ENCODE measurements at places on chromosomes 6 and 20.

DNA sequence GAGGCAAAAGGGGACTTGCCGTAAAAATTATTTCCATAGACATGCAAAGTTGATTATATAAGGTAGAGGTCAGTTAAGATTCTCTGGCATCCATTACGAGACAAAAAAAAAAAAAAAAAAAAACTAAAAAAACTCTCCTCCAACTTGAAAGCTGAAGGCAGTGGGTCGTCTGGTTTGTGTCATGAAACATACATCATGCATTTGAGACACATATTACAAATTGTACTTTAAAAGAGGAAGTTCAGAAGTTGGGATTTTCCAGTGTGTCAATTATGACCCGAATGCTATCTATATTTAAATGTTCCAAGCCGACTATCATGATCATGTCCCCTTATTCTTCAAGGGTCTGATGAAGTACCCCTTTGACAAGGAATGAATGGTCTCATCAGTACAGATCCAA lies 125.1 kb downstream of the ZNF217 start:
- no peak for DNase-seq

GRCh38 chr6:137623293-137623692 lies 129.1 kb upstream of the OLIG3 start:
- no peak for DNase-seq

- DNase-seq, result no peak
Observed at GRCh38 chr6:112680091-112680490, 333.0 kb downstream of the RFPL4B start.

DNA sequence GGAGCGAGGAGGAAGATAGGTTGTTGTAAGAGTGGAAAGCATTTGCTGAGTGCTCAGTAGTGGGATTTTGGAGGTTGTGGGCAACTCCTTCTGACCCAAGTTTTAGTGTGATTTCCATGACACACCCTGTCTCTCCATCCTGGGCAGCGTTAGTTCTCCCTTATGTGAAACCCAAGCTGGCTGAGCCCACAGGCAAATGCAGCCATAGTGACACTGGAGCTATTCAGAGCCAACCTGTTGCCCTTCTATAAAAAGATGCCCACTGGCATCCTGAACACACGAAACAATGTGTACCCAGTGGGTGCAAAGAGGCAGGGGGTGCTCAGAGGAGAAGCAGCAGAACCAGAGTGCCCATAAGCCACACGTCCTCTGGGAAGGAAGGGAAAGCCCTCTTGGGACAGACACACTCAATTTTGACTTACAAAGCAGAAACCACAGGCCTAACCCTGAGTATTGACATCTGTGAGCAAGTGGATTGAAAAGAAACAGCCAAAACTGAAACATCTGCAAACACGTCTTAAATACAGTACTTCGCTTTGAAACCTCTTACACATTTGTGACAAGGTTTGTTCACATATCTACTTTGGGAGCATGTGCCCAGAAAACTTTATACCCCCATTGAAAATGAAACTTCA lies 54.6 kb downstream of the BPIFB1 start:
- DNase-seq, result no peak

DNA sequence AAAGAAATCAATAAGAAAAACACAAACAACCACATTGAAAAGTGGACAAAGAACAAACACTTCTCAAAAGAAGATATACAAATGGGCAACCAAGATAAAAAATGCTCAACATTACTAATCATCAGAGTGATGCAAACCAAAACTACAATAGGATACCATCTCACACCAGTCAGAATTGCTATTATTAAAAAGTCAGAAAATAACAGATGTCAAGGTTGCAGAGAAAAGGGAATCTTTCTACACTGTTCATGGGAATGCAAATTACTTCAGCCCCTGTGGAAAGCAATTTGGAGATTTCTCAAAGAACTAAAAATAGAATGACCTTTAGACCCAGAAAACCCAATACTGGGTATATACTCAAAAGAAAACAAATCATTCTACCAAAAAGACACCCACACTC lies 29.8 kb downstream of the KIF6 start:
- DNase-seq, result no peak

Measured in stimulated activated CD8-positive, alpha-beta memory T cell treated with anti-CD3 and anti-CD28 coated beads, Interleukin-2, amount 100 ng/mL, for 48 hours (primary cell).